ENCODE measurements at places on chromosomes 6 and 20. TPM values are rescaled to one million over a fixed set of nuclear protein-coding genes. Genes with fewer than 3 reads are reported as not detected.

OPRM1 gene
- 0.08 TPM for polyA plus RNA-seq

PPIL6 gene
- polyA plus RNA-seq: 21.5 TPM

SYCP2 gene
- 10.7 TPM for polyA plus RNA-seq

DEFB124 gene
- 0.48 TPM for polyA plus RNA-seq

- no peak for DNase-seq
These were observed 11.0 kb downstream of the ROS1 start for GRCh38 chr6:117414770-117415169.

- no peak for DNase-seq
These were observed 37.6 kb upstream of the PLCB1 start for GRCh38 chr20:8094415-8094818.

C6orf163 gene
- 7.8 TPM for polyA plus RNA-seq

DSTN gene
- 352 TPM for polyA plus RNA-seq

DNA sequence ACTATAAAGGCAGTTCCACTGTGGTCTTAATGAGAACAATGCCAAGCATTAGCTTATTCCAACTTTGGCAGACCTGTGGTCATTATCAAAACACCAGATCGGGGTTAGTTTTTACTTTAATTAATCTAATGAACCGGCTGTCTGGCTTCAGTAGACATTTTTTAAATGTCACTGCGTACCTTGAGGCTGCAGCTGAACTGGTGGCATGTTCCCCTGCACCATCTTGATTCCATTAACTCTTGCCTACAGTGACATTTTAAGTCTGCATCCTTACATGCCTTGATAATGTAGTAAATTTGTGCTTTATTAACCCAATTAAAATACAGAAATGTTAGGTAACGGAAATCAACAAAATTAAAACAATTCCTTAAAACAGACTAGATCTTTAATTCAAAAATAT lies 127.0 kb downstream of the KIF16B start:
- no peak for DNase-seq

KHDRBS2 gene
- polyA plus RNA-seq: 3.0 TPM

DNA sequence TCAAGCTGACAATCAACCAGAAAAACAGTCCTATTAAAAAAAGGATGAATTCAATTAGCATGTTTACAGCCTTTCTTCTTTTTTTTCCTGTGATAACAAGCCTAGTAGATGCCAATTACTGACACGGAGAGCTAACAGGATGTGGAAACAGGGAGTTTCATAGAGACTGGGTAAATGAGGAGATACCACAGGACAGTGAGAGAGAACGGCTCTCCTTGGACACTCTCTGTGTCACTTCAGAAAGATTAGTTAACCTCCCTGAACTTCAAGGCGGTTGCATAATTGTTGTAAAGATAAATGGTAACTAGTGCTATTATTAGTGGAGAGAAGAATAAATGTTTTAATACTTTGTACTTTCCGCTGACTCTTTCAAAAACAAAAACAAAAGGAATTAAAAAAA lies 14.8 kb downstream of the SLC17A5 start:
- no peak for DNase-seq

GRCh38 chr6:169075211-169075914 lies 178.3 kb downstream of the THBS2 start:
- DNase-seq: peak; percentile 50

DNA sequence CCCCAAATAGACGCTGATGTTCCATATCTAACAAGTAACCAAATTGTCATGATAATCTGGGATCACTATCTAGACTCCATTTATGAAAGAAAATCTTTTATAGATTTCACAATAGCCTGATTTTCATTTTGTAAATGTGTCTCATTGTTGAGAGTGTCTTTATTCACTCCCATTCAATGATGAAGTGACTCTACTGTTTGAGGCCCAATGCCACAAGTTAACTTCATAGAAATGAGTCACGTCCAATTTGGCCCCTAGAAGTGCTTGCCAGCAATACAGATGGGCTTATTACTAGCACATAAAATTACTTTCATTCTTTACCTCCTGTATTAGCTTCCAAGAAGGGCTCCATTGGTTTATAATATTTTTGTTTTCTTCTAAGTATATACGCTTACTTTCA lies 6.3 kb downstream of the IPCEF1 start:
- no peak for DNase-seq

DNA sequence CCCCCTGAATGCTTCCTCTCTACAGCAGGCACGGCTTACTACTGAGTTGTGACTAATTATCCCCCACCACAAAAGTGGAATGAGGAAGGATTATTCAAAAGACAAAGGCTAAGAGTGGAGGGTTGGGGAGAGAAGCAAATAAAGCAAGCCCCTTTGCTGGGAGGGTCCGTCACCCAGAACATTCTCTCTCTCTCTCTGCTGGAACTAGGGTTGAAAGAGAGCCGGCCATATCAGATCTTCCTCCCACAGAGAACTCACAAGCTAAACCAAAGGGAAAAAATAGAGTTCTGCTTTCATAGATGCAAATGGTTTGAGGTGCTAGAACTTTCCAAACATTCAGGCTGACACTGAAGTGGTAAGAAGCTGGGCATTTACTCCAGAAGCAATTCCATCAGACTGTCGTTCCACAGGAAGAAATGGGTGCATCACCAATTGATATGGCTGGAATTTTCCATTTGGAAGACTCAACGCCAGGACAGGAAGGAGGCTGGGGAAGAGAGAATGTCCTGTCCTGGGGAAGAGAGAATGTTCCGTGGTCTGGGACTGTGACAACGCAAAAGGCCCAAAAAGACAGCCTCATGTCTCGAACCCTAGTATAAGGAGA lies 7.9 kb downstream of the ZMYND8 start:
- no peak for DNase-seq

DNA sequence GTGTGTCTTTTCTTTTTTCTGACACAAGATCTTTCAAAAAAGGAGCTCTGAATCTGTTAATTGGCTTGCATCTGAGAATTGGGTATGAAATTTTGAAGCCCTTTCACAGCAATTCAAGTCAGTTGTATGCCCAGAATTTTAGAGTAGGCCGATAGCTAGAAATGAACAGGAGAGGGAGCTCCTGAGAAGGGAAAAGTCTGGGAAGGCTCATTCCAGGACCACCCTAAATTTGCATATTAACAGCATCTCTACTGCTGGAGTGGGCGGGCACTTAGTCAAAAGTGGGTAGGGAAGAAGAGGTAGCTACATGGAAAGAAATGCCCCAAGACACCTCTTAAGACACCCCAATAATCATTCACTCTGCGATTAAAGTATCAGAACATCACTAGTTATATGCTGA lies 928.3 kb downstream of the TBC1D32 start:
- no peak for DNase-seq

SLC17A4 gene
- 2.6 TPM for polyA plus RNA-seq

DNA sequence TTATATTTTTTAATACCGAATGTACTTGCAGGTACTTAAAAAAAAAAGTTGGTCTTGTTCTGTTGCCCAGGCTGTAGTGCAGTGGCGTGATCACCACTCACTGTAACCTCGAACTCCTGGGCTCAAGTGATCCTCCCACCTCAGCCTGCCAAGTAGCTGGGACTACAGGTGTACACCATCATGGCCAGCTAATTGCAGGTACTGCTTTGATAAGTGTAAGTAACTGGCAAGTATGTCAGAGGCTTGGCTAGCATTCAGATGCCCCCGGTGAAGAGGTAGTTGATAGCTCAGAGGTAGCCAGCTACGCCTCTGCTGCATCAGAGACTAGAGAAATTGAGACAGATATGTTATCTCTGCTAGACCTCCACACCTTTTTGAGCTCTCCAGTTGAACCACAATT lies 40.5 kb downstream of the BTBD9 start:
- DNase-seq: no peak

FAM210B gene
- 40.7 TPM for polyA plus RNA-seq

DNA sequence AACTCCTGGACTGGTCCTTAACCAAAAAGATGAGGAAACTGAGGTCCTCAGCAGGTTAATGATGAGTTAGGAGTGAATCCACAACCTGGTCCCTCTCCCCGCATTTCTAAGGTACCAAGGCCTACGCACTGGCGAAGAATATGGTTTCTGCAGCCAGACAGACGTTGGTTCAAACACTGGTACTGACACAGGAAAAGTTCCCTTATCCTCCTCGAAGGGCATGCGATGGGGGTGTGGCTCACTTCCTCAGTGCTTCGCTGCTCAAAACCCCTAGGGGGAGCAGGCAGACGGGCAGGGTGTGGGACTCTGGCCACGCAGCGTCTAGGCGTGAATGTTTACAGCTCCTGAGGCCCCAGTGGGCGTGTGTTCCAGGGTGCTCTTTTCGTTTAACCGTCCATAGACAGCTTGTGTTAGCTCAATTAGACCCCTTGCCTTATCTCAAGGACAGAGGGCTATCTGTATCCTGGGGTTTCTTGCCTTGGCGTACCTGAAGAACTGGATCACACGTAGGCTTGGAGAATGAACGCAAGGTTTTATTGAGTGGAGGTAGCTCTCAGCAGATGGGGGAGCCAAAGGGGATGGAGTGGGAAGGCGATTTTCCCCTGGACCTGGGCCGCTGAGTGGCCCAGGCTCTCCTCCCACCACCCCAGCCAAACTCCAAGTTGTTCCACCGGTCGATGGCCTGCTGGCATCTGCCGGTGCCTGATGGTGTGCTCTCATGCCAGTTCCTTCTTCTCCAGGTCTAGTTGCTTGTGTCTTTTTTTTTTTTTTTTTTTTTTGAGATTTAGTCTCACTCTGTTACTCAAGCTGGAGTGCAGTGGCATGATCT lies 31.8 kb upstream of the PTPN1 start:
- no peak for DNase-seq

- no peak for DNase-seq
These were observed 226.4 kb downstream of the CLIC5 start for GRCh38 chr6:45789238-45789637.

- no peak for DNase-seq
These were observed 210.0 kb upstream of the MAN1A1 start for GRCh38 chr6:119559586-119559985.

GRCh38 chr6:3748208-3749066 lies 3.1 kb downstream of the PXDC1 start:
- DNase-seq: no peak

DNA sequence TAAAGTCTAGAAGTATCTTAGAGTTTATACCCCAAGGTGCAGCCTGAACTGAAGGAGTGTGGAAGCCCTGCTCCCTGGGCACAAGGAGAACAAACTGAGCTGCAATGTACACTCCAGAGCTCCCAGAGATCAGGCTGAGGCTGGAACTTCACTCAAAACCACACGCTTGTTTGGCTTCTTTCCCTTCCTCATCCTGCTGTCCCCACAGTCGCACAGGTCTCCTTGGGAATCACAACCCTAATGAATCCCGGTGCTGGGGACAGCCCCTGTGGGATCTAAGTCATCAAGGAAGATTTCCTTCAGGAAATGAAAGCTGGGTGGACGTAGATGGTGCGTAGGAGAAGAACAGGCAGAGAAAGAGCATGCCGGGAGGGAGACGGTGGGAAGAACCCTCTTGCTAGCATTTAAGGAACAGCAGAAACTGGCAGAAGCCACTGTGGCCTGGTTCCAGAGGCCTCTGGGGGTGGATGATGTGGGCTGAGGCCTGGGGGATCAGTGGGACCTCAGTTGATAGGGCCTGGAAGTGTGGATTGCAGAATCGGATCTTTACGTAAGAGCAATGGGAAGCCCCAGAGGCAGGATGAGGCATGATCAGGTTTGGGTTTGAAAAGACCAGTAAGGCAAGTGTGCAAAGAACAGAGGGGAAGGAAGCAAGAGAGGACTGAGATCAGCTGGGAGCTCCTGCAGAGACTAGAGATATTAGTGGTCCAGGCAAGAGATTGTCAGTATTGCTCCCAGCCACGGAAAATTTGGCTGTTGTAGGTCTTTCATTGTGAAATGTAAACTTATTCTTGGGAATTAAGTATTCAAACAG lies 21.4 kb downstream of the CYP24A1 start:
- DNase-seq: no peak

GRCh38 chr6:42100029-42100901 lies 42.2 kb downstream of the C6orf132 start:
- DNase-seq: no peak

LPA gene
- polyA plus RNA-seq: 0.30 TPM

SEL1L2 gene
- not detected for polyA plus RNA-seq

DNA sequence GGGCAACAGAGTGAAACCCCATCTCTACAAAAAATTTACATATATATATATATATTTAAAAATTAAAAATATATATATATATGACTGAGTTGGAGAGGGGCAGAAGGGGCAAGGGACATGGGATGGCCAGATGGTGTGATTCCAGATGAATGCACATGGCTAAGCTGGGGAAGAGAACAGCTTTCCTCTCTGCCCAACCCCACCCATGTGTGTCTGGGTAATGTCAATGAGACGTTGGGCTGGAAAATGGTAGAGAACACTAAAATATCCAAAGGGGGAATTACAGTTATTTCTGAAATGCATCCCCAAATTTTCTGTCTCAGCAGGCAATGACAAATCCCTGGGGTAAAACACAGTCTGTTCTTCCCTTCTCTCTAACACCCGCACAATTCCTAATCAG lies 31.2 kb upstream of the CCND3 start:
- DNase-seq: no peak

DNA sequence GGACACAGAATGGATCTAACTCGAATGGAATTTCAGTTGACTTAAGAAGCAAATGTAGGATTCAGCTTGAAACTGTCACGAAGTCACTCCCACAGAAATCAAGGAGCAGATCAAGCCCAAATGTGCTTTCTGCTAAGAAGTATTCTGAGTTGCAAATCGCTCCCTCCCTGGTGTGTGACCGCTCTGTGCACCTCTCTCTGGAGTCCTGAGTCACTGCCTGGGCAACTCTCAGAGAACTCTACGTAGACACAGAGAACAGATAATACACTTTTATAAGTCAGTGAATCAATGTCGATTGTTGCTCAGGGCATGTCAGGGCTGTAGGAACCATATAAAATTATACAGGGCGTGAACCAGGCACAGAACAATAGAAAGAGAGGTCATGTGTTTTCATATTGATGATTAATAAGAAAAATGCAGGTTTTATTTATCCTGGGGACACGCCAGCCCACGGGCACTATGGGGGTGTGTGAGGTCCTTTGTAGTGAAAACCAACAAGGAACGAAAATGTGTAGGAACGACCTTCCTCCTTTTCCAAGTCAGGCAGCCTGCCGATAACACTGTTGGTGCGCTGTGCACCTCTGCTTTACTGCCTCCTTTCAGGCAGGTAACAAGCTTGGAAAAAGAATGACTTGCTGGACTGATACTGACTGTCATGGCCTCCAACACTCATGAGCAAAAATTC lies 248.1 kb upstream of the FOXQ1 start:
- no peak for DNase-seq

DNA sequence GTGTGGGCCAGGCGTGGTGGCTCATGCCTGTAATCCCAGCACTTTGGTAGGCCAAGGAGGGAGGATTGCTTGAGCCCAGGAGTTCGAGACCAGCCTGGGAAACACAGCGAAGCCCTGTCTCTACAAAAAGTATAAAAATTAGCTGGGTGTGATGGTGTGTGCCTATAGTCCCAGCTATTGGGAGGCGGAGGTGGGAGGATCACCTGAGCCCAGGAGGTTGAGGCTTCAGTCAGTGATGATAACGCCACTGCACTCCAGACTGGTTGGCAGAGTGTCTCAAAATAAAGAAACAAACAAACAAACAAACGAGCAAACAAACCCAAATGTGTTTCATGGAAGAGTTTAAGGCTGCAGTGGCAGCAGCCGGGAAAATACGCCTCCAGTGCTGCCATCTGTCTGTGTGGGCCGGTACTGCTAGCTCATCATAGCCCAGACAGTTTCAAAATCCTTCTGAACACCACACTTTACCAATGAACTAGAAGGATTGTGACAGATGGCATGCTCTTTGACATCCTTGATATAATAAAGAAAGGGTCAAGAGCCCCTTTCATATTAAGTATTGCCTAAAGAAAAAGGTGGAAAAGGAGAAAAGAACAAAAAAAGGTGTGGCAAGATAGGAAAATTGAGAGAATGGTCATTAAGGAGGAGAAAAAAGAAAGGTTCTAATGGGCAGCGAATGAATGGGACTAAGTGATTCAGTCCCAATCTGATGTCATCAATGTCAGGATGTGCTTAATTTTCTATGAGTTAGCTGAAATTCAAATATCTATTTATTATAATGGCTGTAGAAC lies 298.6 kb downstream of the SYNE1 start:
- peak; percentile 18 for DNase-seq

MMP24 gene
- polyA plus RNA-seq: 1.8 TPM

CLPSL1 gene
- polyA plus RNA-seq: 2.2 TPM
